ENCODE measurements at places on chromosomes 5 and 9. TPM values are rescaled to one million over a fixed set of nuclear protein-coding genes. Genes with fewer than 3 reads are reported as not detected.

Gene KCNV2
- not detected for total RNA-seq

Gene FBXW5
- 63.3 TPM for total RNA-seq

Gene ZNG1A
- total RNA-seq, result 74.5 TPM

Gene DMRT3
- total RNA-seq, result not detected

Gene GARIN3
- total RNA-seq, result not detected

Gene CCNO
- total RNA-seq, result 2.3 TPM

Gene CCNG1
- 145 TPM for total RNA-seq

DNA sequence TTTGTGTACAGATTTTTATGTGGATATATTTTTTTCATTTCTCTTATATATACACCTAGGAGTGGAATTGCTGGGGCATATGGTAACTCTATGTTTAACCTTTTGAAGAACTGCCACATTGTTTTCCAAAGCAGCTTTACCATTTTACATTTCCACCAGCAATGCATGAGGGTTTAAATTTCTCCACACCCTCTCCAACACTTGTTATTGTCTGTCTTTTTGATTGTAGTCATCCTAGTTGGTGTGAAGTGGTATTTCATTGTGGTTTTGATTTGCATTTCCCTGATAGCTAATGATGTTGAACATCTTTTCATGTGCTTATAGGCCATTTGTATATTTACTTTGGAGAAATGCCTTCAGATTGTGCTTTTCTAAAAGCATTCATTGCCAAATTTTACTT is 39.1 kb downstream of the YTHDC2 start:
- no peak for DNase-seq

GRCh38 chr5:41918105-41918504 is 7.0 kb upstream of the FBXO4 start:
- no peak for DNase-seq

DNA sequence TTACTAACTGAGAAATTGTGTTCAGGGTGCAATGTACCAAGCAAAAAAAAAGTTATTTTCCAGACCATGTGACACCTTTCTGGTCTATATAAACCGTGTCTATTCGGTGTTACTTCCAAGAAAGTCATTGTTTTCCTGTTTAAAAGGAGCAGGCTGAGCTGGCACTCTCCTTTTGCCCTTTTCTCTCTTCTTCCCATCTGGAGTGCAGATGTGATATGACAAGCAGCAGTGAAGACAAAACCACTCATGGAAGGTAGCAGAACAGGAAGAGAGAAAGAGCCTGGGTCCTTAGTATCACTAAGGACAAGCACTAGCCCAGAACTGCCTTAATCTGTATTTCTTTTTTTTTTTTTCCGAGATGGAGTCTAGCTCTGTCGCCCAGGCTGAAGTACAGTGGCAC is 25.6 kb downstream of the LYRM7 start:
- no peak for DNase-seq

DNA sequence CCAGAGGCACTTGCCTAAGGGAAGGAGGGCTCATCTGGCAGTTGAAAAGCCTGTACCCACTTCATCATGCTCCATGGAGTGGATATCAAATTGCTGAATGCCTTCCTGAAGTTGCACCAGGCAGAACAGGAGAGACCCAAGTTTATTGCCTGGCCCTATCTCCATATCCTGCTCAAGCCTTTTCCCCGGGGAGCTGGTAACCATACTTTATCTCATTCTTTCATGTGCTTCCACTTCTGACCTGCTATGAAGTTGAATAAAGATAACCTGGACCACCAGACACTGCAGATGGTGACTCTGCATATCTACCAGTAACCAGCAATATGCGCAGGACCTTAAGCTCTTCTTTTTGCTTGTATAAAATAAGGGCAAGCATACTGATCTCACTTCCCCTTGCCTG is 1397.5 kb upstream of the CDH6 start:
- DNase-seq, result no peak

GRCh38 chr5:8349855-8350254 is 480.9 kb downstream of the MTRR start:
- DNase-seq, result no peak

GRCh38 chr5:5042806-5043205 is 97.3 kb upstream of the ADAMTS16 start:
- no peak for DNase-seq

DNA sequence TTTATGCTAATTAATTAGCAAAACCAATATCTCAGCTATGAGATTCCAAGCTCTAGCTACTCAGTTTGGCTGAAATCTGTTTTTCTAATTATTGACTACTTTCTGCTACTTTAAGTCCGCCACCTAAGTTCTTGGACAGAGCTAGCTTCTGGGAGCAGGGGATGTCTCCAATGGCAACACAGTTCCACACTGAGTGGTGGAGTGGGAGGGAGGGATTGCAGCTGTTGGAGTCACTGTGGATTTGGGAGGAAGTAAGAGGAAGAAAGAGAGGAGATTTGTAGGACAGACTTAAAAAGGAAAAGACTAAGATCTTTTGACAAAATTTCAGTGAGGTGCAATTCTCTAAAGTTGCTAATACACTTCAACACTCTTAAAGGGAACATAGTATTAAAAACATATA is 450.8 kb downstream of the NFIB start:
- DNase-seq, result no peak

DNA sequence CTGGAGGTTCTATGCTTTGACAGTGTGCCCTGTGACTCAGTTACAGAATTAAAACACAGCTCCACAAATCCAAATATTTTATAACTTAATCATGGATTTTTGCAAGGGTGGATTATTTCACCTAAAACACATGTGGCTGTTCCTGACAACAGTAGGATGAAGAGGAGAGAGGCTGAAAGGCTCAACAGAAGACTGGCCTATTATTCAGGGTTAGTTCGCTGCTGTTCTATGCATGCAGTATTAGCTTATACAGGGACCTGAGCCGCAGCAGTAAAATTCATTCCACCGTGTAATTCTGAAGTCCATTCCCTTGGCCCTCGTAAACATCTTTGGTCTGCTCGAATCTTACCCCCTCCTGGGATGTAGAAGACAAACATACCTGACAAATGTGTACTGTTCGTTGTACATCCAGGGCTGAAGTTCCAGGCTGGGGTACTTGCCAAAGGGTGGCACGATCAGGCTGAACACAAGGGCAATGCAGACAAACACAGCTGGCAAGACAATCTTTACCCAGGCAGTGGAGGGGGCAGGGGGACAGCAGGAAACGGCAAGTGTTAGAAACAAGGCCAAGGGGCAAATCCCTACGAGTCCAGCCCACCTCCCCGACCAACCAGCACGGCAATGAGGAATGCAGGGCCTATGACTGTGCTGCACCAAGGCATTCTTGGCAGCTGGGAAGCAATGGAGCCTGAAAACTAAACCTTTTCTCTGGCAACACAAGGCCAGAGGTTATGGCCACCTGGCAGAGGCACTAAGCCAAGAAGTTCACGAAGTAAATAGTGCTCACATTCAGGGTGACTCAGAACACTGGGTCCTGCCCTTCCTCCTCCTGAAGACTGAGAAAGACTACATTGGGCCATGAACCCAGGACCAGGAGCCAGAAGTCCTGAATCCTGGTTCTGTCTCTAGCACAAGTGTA is 46.8 kb downstream of the NIPSNAP3B start:
- no peak for DNase-seq

- no peak for DNase-seq
Measured at GRCh38 chr9:127522727-127523126, 71.4 kb downstream of the LRSAM1 start.

- no peak for DNase-seq
Measured at GRCh38 chr5:1106385-1107166, 5.3 kb downstream of the SLC12A7 start.

GRCh38 chr9:3008091-3008490 is 164.2 kb upstream of the PUM3 start:
- DNase-seq, result no peak

GRCh38 chr9:33992632-33993031 is 56.1 kb downstream of the UBAP2 start:
- DNase-seq, result no peak

GRCh38 chr5:59300930-59301329 is 592.6 kb downstream of the PDE4D start:
- no peak for DNase-seq

DNA sequence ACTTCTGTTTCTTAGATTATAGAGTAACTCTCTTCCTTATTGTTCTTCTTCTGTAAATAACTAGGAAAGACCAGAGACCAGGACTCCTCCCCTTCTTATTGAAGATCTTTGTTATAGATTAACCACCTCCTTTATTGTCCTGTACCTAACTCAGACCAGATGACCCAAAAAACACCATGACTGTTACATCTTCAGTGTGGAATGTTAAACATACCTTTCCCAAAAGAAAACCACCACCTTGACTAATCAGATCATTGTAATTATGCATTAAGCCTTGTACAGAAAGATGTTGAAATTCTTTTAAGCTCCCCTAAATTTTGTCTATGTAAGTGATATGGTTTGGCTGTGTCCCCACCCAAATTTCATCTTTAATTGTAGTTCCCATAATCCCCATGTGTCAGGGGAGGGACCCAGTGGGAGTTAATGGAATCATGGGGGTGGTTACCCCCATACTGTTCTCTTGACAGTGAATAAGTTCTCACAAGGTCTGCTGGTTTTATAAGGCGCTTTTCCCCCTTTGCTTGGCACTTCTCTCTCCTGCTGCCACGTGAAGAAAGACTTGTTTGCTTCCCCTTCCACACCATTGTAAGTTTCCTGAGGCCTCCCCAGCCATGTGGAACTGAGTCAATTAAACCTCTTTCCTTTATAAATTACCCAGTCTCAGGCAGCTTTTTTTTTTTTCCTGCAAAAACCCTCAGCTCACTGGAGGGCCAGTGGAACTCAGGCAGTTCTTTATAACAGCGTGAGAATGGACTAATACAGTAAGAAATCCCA is 26.3 kb downstream of the ARSB start:
- no peak for DNase-seq

DNA sequence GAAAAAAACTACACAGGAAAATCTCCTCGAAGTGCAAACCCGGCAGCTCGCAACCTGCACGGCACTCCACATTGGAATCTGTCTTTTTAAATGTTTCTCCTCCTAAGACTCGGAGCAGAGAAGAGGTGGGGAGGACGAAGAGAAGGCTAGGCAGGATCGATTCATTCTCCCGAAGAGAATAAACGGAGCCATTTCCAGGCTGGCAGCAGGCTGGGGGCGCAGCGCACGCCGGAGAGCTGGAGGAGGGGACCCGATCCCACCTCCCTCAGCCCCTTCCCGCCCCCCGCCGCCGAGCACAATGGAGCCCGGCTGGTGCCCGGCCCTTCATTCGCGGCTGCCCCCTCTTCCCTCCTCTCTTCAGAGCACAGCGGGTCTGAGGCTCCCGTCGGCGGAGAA is 628 bp downstream of the HOMER1 start:
- DNase-seq, result peak; percentile 12

GRCh38 chr5:10600626-10601245 is 36.9 kb downstream of the ANKRD33B start:
- DNase-seq, result peak; percentile 80

- DNase-seq, result no peak
Measured at GRCh38 chr9:129259375-129259774, 81.3 kb upstream of the IER5L start.

DNA sequence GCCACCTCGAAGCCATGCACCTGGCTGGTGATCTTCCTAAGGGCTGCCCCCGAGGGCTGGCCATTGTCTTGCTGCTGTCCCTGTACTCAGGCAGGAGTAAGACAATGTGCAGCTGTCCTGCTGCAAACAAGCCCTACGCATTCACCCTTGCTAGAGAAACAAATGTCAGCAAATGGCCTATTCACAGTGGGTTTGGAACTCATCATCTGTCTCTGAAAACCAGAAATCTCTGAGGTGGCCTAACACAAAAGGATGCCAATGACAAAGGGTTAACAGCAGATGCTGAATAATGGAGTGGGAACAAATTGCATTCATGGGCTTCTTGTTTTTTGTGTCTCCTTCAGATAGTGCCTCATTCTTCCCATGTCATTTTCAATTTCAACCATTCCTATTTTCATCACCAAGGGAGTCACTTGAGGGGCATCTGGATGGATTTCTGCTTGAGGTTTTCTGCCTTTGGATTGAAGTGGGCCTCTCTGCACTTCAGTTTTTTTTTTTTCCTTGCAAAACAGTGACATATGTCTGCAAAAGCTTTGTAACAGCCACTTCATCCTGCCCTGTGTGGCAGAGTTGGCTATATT is 261.6 kb upstream of the VLDLR start:
- no peak for DNase-seq

DNA sequence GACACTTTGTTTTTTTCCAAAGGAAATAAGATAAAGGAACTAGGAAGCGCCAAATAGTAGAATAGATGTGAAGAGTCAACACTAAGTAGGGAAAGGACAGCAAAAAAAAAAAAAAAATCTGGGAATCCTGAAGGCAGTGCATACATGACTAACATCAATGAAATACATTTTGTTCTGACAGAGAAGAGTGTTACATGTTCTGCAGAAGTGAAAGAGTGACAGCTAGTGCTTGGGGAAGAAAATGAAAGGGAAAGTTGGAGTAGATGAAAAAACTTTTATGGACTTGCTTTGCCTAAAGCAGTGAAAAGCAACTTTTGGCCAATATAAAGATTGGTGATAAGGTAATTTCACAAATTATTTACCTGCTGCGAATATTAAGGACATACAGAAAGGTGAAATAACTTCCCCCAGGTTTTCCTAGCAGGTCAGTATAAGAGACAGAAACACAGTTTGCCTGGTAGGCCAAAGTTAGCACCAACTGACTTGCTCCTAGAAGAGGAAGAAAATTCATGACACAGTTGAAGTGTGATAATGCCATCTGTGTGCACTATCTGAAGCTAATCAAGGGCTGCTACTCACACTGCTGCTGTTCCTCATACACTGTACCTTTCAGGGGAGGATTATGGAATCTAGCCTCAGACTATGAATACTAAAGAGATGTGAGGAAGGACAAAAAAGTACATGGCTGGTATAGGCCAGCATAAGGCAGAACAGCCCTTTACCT is 38.6 kb downstream of the RANBP6 start:
- no peak for DNase-seq
